ENCODE measurements at places on chromosomes 5 and 9. TPM values are rescaled to one million over a fixed set of nuclear protein-coding genes. Genes with fewer than 3 reads are reported as not detected.

The EPB41L4A gene
- polyA plus RNA-seq, result 0.92 TPM

The DDX4 gene
- polyA plus RNA-seq, result not detected

The OR1Q1 gene
- polyA plus RNA-seq, result not detected

The MEIKIN gene
- polyA plus RNA-seq, result not detected

The PELO gene
- 1.6 TPM for polyA plus RNA-seq

The LRRC19 gene
- not detected for polyA plus RNA-seq

The FBP2 gene
- not detected for polyA plus RNA-seq

The PCDHA1 gene
- polyA plus RNA-seq, result not detected

The RASGEF1C gene
- not detected for polyA plus RNA-seq

The SLC34A1 gene
- polyA plus RNA-seq, result not detected

The TAF1L gene
- not detected for polyA plus RNA-seq
